Left renal cortex interstitium (tissue), 4 donors: ENCODE measurements at places on chromosomes 7 and 10. TPM values are rescaled to one million over a fixed set of nuclear protein-coding genes. Genes with fewer than 3 reads are reported as not detected.

GRCh38 chr10:86653379-86653778 lies 968 bp upstream of the OPN4 start:
- DNase-seq, result no peak

- no peak for DNase-seq
Observed at GRCh38 chr10:132036153-132036886, 29.4 kb upstream of the JAKMIP3 start.

- DNase-seq, result no peak
Observed at GRCh38 chr10:75283078-75283670, 47.4 kb upstream of the COMTD1 start.

- no peak for DNase-seq
Observed at GRCh38 chr7:143407287-143408251, 1.1 kb downstream of the EPHA1 start.

- no peak for DNase-seq
Observed at GRCh38 chr10:79446758-79447084, 1.3 kb upstream of the ZCCHC24 start.

DNA sequence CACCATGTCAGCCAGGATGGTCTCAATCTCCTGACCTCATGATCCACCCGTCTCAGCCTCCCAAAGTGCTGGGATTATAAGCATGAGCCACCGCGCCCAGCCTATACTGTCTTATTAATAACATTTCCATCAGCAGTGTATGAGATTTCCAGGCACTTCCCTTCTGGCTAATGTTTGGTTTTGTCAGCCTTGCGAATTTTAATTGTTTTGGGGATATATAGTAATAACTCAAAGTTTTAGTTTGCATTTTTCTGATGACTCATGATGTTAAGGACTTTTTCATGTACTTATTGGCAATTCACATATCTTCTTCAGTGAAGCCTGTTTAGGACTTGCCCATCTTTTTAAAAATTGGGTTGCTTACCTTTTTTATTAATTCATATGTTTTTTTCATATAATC lies 76.0 kb downstream of the TMEM270 start:
- DNase-seq, result no peak

DNA sequence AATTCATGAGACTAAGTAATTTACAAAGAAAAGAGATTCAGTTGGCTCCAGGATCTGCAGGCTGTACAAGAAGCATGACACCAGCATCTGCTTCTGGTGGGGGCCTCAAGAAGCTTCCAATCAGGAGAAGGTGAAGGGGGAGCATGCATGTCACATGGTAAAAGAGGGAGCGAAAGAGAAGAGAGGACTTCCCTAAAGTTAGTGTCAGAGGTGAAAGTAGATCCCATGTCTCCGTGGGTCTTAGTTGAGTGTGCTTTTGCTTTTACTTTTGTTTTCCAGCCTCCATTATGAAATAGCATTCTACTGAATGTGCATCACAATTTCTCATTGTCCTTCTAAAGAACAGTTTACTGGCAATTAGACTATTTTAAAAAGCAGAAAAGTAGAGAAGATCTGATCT lies 213.6 kb upstream of the FZD1 start:
- no peak for DNase-seq

GRCh38 chr10:24917493-24917892 lies 34.9 kb downstream of the PRTFDC1 start:
- DNase-seq, result no peak

GRCh38 chr10:118851062-118852035 lies 96.6 kb upstream of the CACUL1 start:
- no peak for DNase-seq

- DNase-seq, result no peak
Observed at GRCh38 chr10:34168439-34168838, 646.7 kb downstream of the PARD3 start.

DNA sequence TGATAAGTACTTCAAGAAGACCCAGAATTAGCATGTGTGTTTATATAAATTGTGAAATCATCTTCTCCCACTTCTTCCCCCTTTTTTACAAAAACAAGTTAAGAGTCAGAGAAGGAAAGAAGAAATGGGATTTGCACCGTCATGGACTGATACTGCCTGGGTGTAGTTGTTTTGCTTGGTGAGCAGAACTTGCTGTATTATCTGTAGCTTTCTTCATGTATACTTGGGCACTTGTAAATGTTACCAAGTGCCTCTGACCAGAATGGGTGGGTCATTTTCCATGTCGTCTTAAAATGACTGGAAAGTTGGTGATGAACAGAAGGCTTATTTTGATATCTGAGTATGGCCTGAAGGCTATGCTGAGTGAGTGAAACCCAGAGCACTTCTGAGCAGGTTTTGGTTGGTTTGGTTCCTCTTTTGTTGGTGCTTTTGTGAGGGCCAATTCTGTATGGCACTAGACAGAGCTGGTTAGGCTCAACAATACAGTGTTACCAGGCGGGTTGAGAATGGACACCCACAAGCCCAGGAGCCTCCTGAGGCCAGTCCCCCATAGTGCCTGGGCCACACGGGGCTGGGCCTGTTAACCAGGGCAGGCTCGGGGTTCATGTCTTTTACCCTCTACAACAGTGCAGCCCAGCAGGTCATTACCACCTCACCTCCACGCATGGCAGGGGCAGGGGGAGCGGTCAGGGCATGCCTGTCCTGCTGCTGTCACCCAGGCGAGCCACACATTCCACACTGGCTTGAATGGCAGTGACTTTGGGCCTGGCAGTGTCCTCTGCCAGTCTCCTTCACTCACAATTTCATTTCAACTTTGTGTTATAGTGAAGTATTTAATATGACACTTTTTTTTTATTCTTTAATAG lies 115.1 kb downstream of the CCNY start:
- no peak for DNase-seq

- no peak for DNase-seq
Observed at GRCh38 chr7:133910761-133911160, 216.4 kb upstream of the LRGUK start.

GRCh38 chr10:114233482-114233881 lies 5.6 kb upstream of the VWA2 start:
- DNase-seq, result no peak

GRCh38 chr10:8035006-8035640 lies 19.4 kb upstream of the GATA3 start:
- no peak for DNase-seq

DNA sequence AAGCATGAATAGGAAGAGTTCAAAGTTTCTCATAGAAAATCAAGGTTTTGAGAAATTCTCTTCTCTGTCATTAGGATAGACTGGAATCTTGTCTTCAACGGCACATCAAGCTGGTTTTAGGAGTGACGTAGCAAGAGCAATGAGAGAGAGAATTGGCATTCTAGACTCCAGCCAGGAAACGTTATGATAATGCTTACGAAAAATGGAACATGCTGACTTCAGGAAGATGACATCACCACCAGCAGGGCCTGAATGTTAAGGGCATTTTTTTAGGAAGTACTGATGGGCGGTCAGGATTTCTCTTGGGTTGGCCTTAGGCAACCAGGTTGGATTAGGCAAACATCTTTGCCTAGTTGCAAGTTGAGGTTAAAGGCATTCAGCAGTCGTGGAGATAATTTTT lies 213.2 kb upstream of the CTBP2 start:
- DNase-seq, result no peak

The GPR158 gene
- 0.29 TPM for polyA plus RNA-seq

The AKR1C2 gene
- polyA plus RNA-seq, result 5.9 TPM

The ZNF239 gene
- polyA plus RNA-seq, result 12.0 TPM
